ENCODE measurements at places on chromosomes 16 and 17.

DNA sequence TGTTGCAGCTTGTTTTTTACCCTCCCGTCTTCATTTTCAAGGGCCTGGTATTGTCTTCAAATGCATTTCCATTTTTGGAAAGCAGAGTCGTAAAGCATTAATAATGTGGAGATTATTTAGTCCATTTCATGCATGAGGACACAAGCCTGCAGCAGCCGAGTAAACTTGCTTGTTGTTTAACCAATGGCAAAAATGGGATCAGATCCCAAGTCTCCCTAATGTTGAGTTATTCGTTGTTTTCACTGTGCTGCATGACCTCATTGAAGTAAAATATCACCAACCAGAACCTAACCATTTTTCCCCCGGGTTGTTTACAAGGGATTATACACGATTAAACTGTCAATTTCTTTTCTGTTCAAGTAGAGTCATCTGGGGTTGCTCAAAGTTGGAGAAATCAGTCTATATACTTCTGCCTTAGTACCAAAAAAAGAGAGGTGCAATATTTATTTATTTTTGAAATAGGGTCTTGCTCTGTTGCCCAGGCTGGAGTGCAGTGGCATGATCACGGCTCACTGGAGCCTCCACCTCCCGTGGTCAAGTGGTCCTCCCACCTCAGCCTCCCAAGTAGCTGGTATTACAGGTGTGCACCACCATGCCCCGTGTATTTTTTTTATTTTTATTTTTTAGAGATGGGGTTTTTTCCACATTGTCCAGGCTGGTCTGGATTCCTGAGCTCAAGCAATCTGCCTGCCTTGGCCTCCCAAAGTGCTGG is 12.4 kb downstream of the AMZ2 start:
- DNase-seq: no peak

DNA sequence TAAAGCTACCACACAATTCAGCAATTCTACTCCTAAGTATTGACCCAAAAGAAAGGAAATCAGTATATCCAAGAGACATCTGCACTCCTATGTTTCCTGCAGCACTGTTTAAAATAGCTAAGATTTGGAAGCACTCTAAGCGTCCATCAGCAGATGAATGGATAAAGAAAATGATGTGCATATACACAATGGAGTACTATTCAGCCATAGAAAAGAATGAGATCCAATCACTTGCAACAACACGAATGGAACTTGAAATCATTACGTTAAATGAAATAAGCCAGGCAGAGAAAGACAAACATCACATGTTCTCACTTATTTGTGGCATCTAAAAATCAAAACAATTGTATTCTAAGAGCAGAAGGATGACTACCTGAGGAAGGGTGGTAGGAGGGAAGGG is 1.5 kb downstream of the SLFN11 start:
- no peak for DNase-seq

DNA sequence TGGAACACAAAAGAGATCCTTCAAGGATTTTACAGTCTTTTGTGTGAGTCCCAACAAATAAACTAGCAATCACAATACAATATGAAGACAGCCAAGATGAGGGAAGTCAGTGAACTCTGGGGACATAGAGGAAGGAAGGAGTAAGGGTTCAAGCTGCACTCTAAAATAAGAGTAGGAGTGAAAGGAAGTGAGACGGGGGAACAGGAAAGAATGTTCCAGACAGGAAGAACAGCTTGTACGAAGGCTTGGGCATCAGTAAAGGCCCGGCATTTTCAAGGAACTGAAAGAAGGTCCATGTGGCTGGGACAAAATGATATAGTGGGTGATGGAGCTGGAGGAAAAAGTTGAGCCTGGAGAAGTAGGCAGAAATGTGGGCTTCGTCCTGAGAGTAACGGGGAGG is 4.5 kb downstream of the CCL17 start:
- DNase-seq: no peak

DNA sequence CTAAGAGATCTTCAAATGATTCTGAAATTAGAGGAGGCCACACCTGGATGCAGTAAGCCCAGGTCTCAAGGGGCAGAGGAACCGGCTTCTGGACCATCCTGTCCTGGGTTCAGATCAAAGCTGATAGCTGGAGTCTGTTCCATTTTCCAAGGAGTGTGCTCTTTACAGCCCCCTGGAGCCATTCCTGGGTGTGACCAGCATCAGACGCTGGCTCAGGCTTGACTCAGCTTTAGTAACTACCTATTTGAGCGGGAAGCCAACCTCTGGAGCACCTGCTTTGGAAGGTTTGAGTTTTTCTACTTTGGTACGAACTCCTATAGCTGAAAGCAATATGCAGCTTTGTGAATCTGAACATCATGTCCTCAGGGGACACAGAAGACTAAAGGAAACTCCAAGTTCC is 12.9 kb upstream of the BBS2 start:
- DNase-seq: no peak
